Hematopoietic multipotent progenitor cell treated with erythropoietin and hydrocortisone succinate and interleukin-3 and kit ligand, for 17 days (in vitro differentiated cells): ENCODE measurements at places on chromosomes 7 and 10.
A peak's percentile ranks its signal among the peaks of the same experiment; 100 is the strongest.

GRCh38 chr10:13632884-13633440 lies 46.2 kb downstream of the PRPF18 start:
- DNase-seq: no peak

GRCh38 chr10:124798364-124798763 lies 3.3 kb upstream of the ABRAXAS2 start:
- DNase-seq: no peak

DNA sequence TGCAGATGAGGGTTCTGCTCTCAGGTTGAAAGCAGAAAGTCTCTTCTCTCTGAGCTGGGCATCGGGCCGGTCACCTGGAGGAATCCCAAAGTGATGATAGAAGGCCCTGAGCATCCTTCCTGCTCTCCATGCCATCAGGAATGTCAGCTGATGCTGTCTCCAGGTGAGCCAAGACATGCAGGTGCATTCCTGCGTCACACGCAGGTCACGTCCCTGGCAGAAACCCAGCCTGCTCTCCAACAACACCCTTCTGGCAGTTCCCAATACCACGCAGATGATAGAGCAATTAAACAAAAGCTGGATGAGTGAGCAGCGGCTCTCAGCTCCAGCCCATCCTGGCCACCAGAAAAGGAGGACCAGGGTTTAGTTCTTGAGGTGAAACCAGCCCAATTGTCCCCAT lies 6.9 kb upstream of the WIPI2 start:
- DNase-seq: no peak

- no peak for DNase-seq
Measured at GRCh38 chr10:97046456-97047082, 139.2 kb downstream of the SLIT1 start.

- DNase-seq: no peak
Measured at GRCh38 chr7:135709508-135709907, 18.5 kb downstream of the SLC13A4 start.

- peak; percentile 15 for DNase-seq
Measured at GRCh38 chr7:5296611-5297226, 14.0 kb downstream of the SLC29A4 start.

DNA sequence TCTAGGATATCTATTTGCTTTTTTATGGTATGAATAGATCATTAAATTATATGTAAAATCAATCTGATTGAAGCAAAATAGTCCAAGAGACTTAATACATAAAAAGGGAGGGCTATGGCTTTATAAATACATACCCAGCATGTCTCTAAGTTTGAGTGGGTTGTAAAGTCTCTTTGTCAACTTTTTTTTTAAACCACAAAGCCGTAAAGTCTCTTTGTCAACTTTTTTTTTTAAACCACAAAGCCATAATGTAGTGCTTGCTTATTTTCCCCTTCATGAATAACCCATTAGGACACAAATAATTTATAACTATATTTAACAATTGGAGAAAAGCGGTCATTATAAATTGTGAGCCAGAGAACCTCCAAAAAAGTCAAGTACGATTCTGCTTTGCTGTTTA lies 5.7 kb downstream of the HECTD2 start:
- DNase-seq: no peak

GRCh38 chr10:43959364-43960134 lies 310.9 kb upstream of the ZNF32 start:
- DNase-seq: no peak

- no peak for DNase-seq
Measured at GRCh38 chr10:63297941-63298340, 164.8 kb downstream of the NRBF2 start.
